ENCODE measurements at places on chromosomes 7 and 10. TPM values are rescaled to one million over a fixed set of nuclear protein-coding genes. Genes with fewer than 3 reads are reported as not detected.
A peak's percentile ranks its signal among the peaks of the same experiment; 100 is the strongest.

The SHTN1 gene
- total RNA-seq, result 3.2 TPM

The FFAR4 gene
- total RNA-seq, result not detected

The ZNF365 gene
- total RNA-seq, result 1.1 TPM

The SPDYE11 gene
- total RNA-seq, result not detected

The OR9A2 gene
- not detected for total RNA-seq

The GPRIN2 gene
- 0.67 TPM for total RNA-seq

The CNNM2 gene
- total RNA-seq, result 4.1 TPM

The NUDT13 gene
- total RNA-seq, result 0.90 TPM

GRCh38 chr7:27137640-27138315 is 5.7 kb downstream of the HOXA5 start:
- peaks cover 14% of the 10 kb centered on the region for H3K4me1 ChIP-seq
- H3K27me3 ChIP-seq, result peaks cover 36% of the 10 kb centered on the region
- no peaks in the 10 kb centered on the region for H3K36me3 ChIP-seq
- H3K4me3 ChIP-seq, result no peak overlapping the region

- no peaks in the 10 kb centered on the region for H3K36me3 ChIP-seq
- no peaks in the 10 kb centered on the region for H3K27me3 ChIP-seq
- no peak for DNase-seq
- H3K27ac ChIP-seq, result no peak overlapping the region
- H3K4me3 ChIP-seq, result no peak overlapping the region
These were observed 54.3 kb upstream of the NPY start for GRCh38 chr7:24229481-24230226.

GRCh38 chr7:684416-684815 is 42.1 kb upstream of the DNAAF5 start:
- no peaks in the 10 kb centered on the region for H3K4me1 ChIP-seq
- no peak for DNase-seq
- no peak overlapping the region for H3K27ac ChIP-seq
- no peak overlapping the region for H3K4me3 ChIP-seq
- H3K27me3 ChIP-seq, result no peaks in the 10 kb centered on the region

DNA sequence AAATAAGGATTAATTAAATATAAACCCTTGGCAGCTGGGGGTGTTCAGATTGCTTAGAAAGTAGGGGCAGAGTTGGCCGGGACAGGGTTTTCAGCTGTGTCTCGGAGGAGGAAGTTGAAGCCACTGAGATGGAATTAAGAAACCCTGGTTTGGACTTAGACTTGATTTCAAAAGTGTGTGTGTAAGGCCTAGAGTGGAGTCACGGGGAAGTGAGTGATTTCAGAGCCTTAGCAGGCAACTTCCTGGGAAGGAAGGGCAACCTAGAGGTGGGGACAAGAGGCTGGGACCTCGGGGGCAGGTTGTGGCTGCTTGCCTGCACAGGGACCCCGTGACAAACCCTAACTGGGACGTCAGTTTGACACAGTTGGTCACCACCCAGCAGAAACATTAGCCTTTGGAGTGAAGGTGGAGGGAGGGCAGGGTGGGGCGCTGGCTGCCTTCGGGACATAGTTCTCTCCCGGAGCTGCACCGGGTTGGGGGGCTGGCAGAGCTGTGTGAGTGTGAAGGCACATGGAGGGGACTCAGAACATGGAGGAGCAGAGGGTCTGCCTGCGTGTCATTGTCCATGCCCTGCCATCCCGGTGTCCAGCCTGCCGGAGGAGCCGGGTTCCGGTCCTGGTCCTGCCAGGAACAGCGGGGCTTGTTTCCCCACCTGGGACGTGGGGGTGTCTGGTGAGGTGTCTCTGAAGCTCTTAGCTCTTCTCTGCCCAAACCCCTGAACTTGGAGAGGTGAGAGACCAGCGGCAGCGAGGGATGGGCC is 1.8 kb downstream of the BRI3 start:
- no peaks in the 10 kb centered on the region for H3K36me3 ChIP-seq
- H3K4me1 ChIP-seq, result peaks cover 60% of the 10 kb centered on the region
- DNase-seq, result no peak
- no peaks in the 10 kb centered on the region for H3K27me3 ChIP-seq
- peak overlapping the region; percentile 90 for H3K4me3 ChIP-seq

GRCh38 chr7:102991540-102992214 is 78.9 kb downstream of the LRRC17 start:
- no peak overlapping the region for H3K4me3 ChIP-seq
- no peaks in the 10 kb centered on the region for H3K27me3 ChIP-seq
- H3K27ac ChIP-seq, result peak overlapping the region; percentile 58
- H3K36me3 ChIP-seq, result no peaks in the 10 kb centered on the region
- DNase-seq, result no peak
- H3K4me1 ChIP-seq, result no peaks in the 10 kb centered on the region

DNA sequence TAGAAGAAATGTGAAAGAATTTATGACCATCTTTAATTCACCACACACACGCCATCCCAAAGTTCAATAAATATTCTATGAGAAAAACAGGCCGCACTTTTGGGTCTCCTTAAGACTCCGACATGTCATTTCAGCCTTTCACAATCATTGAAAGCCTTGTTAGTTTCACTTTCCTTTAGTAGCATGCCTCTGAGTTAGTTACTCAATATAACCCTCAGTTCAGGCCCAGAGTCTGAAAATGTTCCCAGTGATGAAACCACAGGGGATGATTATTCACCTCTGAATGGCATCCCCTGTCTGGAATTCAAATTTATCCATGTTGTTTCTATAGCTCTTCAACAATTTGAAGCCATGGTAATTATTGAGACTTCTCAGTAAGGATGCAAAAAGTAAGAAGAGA is 278.1 kb upstream of the NRP1 start:
- no peak overlapping the region for H3K4me3 ChIP-seq
- no peaks in the 10 kb centered on the region for H3K36me3 ChIP-seq
- H3K4me1 ChIP-seq, result peaks cover 12% of the 10 kb centered on the region
- H3K27ac ChIP-seq, result peak overlapping the region; percentile 40

DNA sequence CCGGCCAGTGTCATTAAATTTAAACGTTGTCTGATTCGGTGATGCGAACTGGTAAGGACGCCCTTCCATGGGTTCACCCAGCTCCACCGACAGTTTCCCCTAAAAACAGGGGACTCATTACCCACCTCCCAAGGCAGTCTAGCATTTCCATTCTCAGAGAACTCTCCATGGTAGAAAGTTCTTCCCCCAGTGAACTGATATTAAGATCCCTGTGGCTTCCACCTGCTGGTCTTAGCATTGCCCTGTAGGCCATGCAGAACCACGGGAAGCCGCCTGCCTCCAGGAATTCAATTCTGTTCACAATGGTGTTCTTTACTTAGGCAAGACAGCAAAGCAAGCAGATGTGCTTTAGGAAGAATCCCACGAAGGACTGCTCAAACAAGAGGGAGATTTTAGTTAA is 128.9 kb upstream of the NANOS1 start:
- no peak overlapping the region for H3K4me3 ChIP-seq
- H3K27me3 ChIP-seq, result no peaks in the 10 kb centered on the region
- H3K4me1 ChIP-seq, result no peaks in the 10 kb centered on the region

DNA sequence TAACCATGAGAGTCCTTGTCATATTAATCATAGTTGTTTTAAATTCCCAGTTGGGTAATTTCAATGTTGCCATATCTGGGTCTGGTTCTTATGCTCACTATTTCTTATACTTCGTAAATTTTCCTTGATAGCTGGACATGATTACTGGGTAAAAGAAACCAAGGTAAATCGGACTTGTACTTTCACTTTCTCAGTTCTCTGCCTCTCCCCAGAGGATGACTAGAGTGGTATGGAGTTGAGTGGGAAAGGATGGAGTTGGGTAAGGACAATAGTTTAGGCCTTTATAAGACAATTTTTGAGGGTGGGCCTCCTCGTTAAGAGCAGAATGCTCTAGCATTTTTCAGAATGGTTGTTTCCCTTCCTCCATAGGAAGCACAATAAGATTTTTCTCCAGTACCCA is 106.1 kb downstream of the CRPPA start:
- H3K27ac ChIP-seq, result no peak overlapping the region
- no peaks in the 10 kb centered on the region for H3K36me3 ChIP-seq
- no peaks in the 10 kb centered on the region for H3K4me1 ChIP-seq
- H3K27me3 ChIP-seq, result no peaks in the 10 kb centered on the region
- no peak for DNase-seq

DNA sequence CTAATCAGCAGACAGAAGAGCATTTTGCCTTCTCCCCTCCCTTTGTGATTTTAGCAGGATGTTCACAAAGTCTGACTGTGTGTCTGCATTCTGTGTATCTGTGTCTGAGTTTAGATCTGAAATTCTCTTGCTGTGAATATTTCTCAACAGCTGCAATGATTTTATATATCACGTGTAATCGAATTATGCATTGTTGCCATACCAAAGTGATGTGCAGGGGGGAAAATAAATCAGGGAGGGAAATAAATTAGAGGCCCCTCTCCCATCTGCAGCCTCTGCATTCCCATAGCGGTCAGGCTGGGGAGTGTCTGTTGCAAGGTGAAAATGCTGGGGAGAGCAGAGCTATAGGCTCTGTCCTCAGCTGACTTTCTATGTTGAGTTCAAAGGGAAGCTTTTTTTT is 209.0 kb downstream of the LRMDA start:
- DNase-seq, result no peak
- H3K4me3 ChIP-seq, result no peak overlapping the region
- H3K27ac ChIP-seq, result no peak overlapping the region
- no peaks in the 10 kb centered on the region for H3K36me3 ChIP-seq
- H3K4me1 ChIP-seq, result no peaks in the 10 kb centered on the region

- no peak overlapping the region for H3K4me3 ChIP-seq
- no peaks in the 10 kb centered on the region for H3K27me3 ChIP-seq
- H3K36me3 ChIP-seq, result no peaks in the 10 kb centered on the region
These were observed 8.7 kb upstream of the LRRTM3 start for GRCh38 chr10:66917104-66917503.

DNA sequence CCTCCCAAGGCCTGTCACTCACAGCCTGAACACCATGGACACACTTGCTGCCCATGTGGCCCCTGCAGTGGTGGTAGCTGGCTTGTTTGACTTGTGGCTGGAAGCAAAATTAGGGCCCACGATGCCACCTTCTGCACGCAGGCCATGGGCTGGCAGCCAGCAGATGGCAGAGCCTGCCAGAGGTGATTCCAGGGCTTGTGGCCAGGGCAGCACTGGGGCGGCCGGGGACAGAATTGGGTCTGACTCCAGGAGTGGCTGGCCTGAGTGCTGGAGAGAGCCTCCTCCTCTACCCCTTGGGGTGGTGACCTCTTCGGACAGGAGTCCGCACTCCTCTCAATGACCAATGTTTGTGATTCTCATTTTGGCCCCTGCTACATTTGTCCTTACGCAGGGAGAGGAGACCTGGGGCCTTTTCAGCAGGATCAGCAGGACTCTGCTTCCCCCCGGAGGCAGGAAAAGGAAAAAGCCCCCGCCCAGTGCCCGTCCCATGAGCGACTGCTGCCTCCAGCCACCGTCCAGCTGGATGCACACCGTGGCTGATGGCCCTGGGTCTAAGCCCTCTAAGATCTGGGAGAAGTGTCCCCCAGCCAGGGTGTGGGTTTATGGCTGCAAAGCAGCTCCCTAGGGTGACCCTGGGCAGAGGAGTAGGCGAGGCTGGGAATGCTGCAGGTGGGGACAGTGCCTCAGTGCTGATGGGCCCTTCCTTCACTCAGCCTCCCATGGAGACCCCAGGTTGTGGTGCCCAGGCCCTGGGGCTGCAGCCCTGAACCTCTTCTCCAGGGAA is 26.5 kb downstream of the DNAJB12 start:
- no peaks in the 10 kb centered on the region for H3K27me3 ChIP-seq
- H3K4me1 ChIP-seq, result no peaks in the 10 kb centered on the region
- no peaks in the 10 kb centered on the region for H3K36me3 ChIP-seq
- peak overlapping the region; percentile 69 for H3K27ac ChIP-seq
- H3K4me3 ChIP-seq, result no peak overlapping the region

GRCh38 chr10:60426425-60426824 is 36.8 kb upstream of the ANK3 start:
- H3K27me3 ChIP-seq, result no peaks in the 10 kb centered on the region
- peak overlapping the region; percentile 20 for H3K27ac ChIP-seq
- DNase-seq, result no peak
- no peaks in the 10 kb centered on the region for H3K4me1 ChIP-seq
- no peaks in the 10 kb centered on the region for H3K36me3 ChIP-seq

DNA sequence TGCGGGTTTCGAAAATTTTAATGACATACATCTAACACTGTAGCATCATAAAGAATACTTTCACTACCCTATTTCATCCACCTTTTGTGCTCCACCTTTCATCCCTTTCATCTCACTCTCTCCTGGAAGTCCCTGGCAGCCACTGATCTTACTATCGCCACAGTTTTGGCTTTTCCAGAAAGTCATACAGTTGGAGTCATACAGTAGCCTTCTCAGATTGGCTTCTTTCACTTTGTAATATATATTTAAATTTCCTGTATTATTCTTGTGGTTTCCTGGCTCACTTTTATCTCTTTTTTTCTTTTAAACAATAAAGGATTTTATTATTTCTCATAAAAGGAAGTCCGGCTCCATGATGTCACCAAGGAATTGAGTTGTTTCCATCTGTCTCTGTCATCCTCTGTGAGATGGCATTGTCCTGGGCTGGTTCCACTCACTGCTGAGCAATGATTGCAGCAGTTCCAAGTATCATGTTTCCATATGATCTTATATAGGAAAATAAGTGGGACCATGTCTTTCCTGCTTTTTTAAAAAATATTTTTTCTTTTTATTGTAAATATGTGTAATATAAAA is 626.3 kb downstream of the POM121L12 start:
- no peaks in the 10 kb centered on the region for H3K36me3 ChIP-seq
- no peak overlapping the region for H3K4me3 ChIP-seq
- no peaks in the 10 kb centered on the region for H3K27me3 ChIP-seq
- H3K27ac ChIP-seq, result no peak overlapping the region
- no peaks in the 10 kb centered on the region for H3K4me1 ChIP-seq

DNA sequence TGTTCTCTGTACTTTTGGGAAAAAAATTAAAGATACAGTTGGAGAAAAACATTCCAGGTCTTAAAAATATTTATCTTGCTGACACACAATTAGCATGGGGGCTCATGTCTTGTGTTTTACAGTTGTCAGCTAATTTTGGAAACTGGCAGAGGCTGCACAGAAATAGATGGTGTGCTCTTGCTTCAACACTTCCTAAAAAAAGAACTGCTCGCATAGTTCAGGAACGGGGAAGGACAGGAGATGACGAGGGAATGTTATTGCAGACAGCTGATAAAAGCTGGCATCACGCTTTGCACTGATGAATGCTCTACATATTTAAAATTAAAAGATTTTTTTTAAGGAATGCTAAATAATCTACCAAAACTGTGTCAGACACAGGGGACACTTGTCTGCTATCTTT is 103.5 kb upstream of the CELF2 start:
- H3K27me3 ChIP-seq, result no peaks in the 10 kb centered on the region
- H3K4me3 ChIP-seq, result no peak overlapping the region
- DNase-seq, result no peak
- H3K27ac ChIP-seq, result peak overlapping the region; percentile 96
- no peaks in the 10 kb centered on the region for H3K36me3 ChIP-seq
